ENCODE measurements at places on chromosomes 1 and 21. TPM values are rescaled to one million over a fixed set of nuclear protein-coding genes. Genes with fewer than 3 reads are reported as not detected.
A peak's percentile ranks its signal among the peaks of the same experiment; 100 is the strongest.

GSTM1 gene
- 47.9 TPM for total RNA-seq

GRCh38 chr1:45079533-45079932 is 67.5 kb downstream of the UROD start:
- DNase-seq, result no peak

- DNase-seq, result no peak
These were observed 6.0 kb upstream of the VWA5B1 start for GRCh38 chr1:20284625-20285024.

GRCh38 chr1:119766374-119766794 is 2.3 kb downstream of the HMGCS2 start:
- DNase-seq, result no peak

DNA sequence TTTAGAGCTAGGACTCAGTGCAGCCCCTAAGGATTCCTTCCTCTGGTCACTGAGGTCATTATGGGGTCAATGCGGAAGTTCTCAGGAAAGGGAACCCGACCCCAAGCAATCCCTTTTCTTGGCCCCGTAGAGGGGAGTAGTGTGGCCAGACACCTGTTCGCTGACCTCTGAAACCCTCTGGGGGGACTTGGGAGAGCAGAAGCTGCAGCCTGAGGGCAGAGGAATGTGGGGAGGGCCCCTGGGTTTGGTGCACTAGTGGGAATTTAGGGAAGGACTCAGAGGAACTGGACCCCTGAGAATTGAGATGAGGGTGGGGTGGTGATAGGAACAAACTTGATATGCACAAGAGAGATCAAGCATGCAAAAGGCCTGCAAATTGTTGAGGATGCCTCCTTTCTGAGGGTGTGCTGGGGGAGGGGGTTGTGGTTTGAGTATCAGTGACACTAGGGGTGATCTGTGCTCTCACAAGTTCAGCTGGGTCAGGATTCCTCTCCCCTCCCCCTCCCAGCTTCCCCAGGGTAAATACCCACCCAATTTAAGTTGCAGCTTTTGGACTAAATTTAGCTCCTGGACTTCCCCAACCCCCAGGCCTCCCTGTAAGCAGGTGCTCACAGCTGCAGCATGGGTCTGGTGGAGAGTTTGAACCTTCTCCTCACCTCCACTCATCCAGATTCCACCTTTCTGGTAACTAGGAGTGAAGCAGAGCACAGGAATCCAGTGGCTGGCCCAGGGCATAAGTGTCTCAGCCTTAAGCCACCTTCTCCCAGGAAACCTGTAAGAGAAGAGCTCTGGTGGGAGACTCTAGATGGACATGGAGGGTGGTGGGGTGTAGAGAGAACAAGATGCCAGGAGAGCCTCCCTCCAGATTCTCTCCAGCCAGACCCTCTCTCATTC is 13.5 kb downstream of the ADAMTSL4 start:
- peak; percentile 97 for DNase-seq

GRCh38 chr21:45162809-45163208 is 88.4 kb downstream of the ADARB1 start:
- no peak for DNase-seq

DNA sequence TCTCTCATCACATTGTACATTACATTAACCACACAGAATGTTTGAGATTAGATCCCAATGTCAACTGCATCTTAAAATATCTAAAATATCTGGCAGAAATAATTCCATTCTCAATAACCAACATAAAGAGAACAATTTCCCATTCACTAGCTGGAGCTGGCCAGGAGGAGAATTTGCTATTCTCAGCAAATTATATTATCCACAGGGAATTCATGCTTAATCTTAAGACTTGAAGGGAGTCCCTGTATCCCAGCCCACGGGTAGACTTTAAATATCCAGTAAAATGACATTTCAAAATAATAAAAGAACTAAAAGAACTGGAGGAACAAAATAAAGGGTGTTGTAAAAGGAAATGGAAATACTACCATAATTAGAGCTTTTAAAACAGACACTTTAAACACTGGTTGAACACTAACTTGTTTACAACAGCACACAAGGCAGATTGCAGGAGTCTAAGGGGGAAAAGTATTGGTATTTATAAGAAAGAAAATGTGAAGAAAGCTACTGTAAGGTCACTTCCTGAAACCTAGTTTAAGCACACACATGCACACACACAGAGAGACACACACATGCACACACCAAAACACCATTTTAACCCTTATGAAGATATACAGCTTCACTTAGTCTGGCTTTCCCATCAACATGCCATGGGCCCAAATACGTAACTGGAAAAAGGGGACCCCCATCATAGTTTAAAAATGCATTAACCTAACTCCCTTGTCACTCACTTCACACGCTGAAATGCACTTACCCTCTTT is 107.0 kb downstream of the PTPN14 start:
- no peak for DNase-seq

ADAMTS5 gene
- total RNA-seq, result not detected

DNA sequence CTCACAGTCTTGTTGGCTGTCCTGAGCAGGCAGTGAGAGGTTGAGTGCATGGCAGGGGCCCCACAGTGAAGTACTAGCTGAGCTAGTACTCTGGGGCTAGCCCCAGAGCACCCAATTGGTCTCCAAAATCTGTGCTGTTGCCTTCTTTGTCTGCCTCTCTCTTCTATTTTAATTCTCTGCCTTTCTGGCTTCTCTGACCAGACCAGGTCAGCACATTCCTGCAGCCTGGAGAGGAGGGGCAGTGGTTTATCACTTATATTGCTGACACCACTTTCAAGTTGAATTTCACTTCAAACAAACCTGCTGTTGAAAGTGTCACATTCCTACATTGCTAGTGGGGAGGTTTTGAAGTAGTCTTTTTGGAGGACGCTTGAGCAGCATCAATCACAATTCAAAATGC is 628.7 kb downstream of the PTPRU start:
- DNase-seq, result no peak

- no peak for DNase-seq
These were observed 15.0 kb downstream of the CITED4 start for GRCh38 chr1:40847023-40847745.

DNA sequence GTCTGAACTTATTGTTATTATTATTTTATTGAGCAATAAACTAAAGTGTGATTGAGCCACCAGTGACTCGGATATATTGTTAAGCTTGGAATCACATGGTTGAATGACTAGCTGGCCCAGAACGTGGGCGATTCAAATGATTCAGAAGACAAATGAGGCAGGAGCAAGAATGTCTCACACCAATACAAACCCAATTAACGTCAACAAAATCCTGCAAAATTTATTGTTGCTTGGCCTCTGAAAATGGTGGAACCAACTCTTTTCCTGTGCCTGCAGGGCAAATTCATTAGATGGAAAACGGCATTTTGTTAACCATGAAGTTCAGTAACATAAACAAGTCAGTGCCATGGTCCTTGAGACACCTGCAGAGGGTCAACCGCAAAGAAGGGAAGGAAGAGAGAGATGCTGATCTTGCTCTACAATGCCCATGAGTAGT is 482.0 kb downstream of the SETD4 start:
- DNase-seq, result no peak

DNA sequence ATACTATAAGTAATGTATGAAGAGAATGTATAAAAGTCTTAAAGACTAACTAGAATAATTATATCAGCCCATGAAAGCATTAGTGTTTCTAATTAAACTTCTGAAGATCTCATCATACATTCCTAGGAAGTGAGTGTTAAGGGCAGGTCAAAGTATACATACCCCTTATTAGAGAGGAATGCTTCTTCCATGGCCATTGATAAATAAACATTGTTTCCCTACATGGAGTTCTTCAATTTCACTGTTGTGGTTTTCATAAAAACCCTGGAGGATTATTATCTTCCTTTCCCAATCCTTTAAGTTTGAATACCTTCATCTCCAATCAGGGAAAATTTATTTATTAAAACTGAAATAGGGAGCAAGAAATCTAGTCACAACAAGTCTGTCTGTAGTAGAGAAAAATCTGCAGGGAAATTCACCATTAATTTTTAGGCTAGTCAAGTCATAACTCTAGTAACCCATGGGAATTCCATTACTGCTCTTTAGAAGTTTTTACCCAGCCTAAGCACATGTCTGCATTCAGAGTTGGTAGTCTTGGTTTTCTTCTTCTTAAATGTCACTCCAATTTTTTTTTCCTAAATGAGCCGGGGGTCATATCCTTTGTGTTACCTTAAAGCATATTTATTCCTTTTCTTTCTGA is 147.0 kb downstream of the TNFSF18 start:
- no peak for DNase-seq

- DNase-seq, result no peak
These were observed 18.4 kb downstream of the MATN1 start for GRCh38 chr1:30704765-30705509.

DNA sequence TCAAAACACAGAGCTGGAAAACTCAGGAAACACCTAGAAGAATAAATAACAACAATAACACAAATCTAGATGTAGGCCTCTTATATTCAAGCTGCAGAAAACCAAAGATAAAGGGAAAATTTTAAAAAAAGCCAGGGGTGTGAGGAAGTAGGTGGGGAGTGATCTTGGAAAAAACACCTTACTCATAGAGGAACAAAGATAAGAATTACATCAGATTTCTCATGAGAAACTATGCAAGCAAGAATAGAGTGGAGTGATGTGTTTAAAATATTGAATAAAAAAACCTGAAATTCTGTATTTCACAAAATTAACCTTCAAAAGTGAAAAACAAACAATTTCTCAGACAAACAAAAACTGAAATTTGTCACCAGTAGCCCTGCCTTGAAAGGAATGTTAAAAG is 265.5 kb upstream of the RGS18 start:
- DNase-seq, result no peak
